G401 (cell line): ENCODE measurements at places on chromosomes 5 and 9.
A peak's percentile ranks its signal among the peaks of the same experiment; 100 is the strongest.

DNA sequence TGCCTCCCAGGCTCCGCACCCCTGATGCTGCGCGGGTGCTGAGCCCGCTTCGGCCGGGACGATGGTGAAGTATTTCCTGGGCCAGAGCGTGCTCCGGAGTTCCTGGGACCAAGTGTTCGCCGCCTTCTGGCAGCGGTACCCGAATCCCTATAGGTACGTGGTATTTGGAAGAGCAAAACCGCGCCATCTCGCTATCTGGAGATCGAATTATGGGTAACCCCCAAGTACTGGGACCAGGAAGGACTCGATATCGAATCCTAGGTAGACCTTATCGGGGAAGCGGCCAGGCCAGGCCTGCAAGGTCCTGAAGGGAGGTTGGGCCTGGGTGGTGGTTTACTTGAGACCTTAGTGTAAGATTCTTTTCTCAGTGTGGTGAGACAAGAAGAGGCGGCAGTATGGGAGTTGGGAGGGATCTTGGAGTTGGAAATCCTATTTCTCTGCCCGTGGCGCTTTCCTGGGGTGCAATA lies 359 bp downstream of the PRELID1 start:
- peak; percentile 16 for DNase-seq

DNA sequence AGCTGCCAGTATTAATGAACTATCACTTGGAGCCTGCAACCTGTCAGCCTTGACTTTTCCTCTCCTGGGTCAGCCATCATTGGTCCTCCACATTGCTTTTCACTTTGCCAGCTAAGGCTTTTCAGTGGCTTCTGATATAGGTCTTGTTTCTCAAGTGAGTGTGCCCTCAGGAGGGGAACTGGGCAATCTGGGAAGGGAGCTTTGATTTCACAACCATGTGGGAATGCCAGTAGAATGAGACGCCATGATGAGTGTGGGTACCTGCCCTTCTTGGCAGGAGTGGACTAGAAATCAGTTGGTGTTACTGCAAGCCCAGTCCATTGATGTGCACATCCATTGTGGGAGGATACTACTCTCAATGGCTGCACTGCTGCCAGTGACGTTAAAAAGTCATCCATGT lies 54.1 kb downstream of the SH3GL2 start:
- no peak for DNase-seq

- DNase-seq, result no peak
Measured at GRCh38 chr5:82748688-82749460, 328.3 kb downstream of the TMEM167A start.

GRCh38 chr9:72982146-72982799 lies 29.4 kb upstream of the ALDH1A1 start:
- no peak for DNase-seq

GRCh38 chr9:82406456-82407085 lies 418.0 kb downstream of the SPATA31D1 start:
- no peak for DNase-seq

- DNase-seq, result peak; percentile 22
Measured at GRCh38 chr9:137303151-137303892, 1.3 kb upstream of the NRARP start.

GRCh38 chr5:57659886-57660285 lies 177.3 kb upstream of the ACTBL2 start:
- no peak for DNase-seq

DNA sequence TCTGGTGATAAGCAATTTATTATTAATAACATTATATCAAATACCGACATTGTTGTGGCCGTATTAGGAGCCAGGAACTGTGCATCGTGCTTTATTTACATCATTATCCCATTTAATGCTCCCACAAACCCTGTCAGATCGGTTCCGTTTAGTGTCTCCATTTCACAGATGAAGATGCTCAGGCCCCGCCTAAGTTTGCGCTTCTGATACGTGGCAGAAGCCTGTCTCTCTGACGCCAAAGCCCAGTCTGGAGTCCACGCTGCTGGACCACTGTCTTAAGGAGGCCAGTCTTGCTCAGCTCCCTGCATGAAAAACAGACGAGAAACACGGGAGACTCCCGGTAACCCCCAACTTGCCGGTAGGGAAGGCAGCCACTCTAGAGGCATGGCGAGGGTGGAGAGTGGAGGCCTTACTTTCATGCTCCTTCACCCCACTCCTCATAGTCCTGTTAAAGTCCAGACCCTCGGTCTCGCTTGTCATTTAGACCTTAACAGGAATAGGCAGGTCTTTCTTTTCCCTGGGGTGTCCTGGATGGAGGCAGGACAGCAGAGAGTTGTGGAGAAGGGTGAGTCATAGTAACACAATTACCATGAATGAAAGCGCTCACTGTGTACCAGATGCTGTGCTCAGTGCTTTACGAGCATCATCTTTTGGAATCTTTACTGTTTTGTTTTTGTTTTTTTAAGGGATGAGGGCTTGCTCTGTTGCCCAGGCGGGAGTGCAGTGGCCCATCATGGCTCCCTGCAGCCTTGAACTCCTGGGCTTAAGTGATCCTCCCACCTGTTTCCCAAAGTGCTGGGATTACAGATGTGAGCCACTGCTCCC lies 872 bp downstream of the TXNDC15 start:
- DNase-seq, result peak; percentile 86

DNA sequence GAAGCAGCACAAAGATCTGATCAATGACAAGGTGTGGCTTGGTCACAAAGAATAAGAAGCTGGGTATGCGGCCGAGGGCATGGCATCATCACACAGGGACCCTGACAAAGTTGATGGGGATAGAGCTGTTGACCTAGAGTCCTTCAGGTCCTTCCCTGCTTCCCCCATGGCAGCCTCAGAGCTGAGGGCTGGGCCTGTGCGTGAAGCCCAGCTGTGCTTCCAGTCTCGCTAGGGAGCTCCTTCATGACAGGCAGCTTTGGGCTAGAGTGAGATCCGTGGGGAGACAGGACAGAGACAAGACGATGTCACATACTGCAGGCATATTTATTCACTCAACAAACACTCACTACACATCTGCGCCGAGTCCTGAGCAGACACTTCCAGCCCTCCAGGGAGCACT lies 56.4 kb upstream of the NEURL1B start:
- DNase-seq, result no peak

DNA sequence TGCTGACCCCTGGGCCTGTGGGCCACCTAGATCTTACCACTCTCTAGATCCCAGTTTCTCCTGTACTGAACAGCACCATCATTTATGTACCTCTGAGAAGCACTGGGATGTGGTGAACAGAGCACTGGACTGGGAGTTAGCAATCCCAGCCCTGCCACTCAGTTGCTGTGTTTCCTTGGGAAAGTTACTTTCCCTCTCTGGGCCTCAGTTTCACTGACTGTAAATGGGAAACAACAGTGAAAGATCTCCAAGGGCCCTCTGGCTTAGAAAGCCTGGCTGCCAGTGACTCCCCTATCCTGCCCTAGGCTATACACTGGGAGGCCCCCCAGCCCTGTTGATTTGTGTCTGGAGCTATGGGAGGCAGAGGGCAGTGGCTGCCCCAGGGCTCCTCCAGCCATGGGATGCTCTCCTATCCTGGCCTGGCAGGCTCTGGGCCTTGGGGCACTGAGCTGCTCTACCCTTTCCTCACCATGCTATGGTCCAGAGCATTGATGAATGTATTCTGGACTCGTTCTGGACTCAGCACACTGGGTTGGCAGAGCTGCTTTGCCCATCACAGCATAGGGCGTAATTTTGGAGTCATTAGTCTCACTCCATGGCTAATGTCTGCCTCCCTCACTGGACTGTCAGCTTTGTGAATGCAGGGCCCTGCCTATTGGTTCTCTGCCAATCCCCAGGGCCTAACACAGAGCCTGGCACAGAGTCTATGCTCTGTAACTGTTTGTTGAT lies 99.3 kb downstream of the RGS3 start:
- no peak for DNase-seq

DNA sequence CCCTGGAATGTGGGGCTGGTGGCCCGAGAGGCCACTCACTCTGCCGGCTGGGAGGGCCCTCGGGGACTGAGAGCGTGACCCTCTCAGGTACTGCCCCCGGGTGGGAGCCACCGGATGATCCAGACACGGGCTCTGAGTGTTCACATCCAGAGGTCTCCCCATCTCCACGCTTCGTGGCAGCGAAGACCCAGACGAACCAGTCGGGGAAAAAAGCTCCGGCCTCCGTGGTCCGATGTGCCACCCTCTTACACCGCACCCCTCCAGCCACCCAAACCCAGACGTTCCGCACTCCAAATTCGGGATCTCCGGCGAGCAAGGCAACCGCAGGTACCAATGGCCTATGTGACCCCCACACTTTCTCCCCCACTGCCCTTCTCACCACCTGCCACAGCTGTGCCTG lies 49.5 kb downstream of the AMBP start:
- DNase-seq, result no peak

DNA sequence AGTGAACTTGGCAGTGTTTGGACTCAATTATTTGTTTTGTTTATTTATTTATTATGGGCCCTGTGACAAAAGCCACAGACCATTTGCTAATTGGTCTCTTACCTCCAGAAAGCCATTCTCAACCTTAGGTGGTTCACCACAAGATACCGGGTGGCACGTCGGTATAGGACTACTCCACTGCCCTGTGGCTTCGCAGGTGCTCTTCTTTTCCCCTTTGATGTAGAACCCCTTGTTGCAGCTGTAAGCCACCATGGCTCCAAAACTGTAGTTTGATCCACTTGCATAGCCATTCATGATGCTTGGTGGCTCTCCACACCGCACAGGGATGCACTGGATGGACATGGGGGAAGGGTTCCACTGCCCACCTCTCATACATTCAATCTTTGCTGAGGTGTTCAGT lies 73.3 kb upstream of the TXNDC8 start:
- no peak for DNase-seq

DNA sequence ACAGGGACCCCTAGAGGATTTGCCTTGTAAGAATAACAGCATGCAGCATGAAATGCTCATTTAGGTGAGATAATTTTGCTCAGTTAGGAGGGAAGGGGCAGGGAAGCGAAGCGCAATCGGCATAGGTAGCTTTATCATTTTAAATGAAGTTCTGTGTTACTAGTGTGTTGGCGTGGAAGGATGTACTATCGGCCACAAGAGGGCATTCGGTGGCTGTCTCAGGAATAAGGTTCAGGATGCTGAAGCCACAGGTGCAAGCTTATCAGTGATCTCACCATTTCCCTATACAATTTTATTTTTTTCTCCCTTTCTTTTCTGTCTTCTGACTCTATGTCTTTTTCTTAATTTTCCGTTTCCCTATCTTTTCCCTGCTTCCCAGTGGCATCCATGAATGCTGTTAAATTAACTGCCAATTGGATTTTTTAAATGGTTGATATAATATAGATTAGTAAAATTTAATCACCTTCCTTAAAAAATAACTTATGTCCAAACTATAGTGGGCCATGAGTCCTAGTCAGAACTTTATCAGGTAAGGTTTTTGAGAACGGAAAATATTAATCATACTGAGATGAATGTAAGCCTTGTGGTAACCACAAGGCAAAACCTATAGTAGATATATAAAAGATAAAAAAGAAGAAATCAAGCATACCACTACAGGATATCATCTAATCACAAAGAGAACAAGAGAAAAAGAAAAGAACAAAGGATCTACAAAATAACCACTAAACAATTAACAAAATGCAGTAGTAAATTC lies 1.2 kb upstream of the INSL6 start:
- peak; percentile 53 for DNase-seq
